ENCODE measurements at places on chromosomes 5 and 9. TPM values are rescaled to one million over a fixed set of nuclear protein-coding genes. Genes with fewer than 3 reads are reported as not detected.

The BTNL8 gene
- not detected for total RNA-seq

The FSTL4 gene
- total RNA-seq, result 2.4 TPM

The SPINK7 gene
- total RNA-seq, result not detected

The BRD8 gene
- total RNA-seq, result 141 TPM

The GADD45G gene
- 1.8 TPM for total RNA-seq

The PDE8B gene
- total RNA-seq, result 4.0 TPM

The CLTB gene
- 27.9 TPM for total RNA-seq

The NREP gene
- total RNA-seq, result 460 TPM

The EIF4E1B gene
- total RNA-seq, result not detected

The TEK gene
- total RNA-seq, result not detected

Measured in progenitor cell of endocrine pancreas (in vitro differentiated cells).